ENCODE measurements at places on chromosomes 13 and 19.

GRCh38 chr19:21883516-21883915, 47.5 kb upstream of the ZNF43 start:
- DNase-seq, result no peak

GRCh38 chr19:46100344-46100743, 24.1 kb downstream of the IGFL3 start:
- DNase-seq, result no peak

DNA sequence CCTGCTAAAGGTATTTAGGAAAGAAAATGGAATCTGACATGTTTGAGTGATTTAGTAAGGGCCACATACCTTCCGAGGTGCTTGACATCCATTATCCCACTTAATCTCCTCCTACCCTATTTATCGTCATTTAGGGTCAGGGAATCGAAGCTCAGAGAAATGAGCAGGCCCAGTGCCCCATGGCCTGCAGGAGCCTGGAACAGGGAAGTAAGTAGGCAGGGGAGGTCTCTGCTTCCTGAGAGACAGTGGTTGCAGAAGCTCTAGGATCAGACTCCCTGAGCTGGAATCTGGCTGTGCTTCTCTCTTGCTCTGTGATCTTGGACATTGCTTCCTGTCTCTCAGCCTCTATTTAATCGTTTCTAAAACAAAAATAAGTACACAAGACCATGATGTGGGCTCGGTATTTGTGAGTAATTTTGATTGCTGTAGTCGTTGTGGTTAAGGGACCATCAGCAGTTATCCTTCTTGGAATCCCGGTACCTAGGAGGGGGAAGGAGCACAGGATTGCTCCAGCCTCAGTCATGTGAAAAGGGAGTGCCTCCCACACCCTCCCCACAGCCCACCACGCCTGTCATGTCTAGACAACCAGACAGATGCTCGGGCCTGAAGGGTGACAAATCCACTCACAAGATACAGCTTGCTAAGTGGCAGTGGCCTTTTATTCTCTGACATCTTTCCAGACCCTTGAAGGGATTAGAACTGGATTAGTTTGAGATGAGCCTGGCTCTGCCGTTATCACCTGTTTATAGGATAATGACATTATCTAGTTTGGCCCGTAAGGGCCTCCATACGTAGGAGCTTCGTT, 169.2 kb upstream of the TSHZ3 start:
- no peak for DNase-seq

DNA sequence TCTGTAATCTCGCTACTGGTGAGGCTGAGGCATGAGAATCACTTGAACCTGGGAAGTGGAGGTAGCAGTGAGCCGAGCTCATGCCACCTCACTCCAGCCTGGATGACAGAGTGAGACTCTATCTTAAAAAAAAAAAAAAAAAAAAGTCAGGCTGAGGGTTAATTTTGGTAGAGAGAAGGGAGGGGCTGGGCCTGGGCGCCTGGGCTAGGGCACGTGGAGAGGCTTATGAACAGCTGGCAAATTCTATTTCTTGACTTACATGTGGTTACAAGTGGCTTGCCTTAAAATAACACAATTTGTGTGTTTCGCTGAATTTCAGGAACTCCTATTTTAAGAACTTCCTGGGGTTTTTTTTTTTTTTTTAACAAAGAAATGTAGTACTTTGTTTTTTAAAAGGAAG, 47.6 kb upstream of the MAP3K10 start:
- DNase-seq, result peak; percentile 52

DNA sequence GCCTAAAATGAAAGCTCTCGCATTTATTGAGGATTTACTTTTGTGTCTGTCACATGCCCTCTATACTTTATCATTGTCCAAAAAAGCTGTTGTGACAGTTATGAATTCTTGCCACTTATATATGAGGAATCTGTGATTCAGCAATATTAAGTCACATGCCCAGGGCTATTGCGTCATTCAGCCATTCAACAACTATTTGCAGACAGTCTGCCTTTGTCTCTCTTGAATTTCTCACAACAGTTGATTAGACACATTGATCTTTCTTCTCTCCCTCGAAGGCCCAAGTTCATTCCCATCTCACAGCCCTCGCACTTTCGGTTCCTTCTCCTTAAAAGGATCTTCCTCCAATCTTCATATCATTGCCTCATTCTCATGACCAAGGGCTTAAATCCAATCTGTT, 342.6 kb downstream of the MZT1 start:
- no peak for DNase-seq

- no peak for DNase-seq
These were observed 808 bp downstream of the DNMT1 start for GRCh38 chr19:10193790-10194499.

GRCh38 chr19:1009041-1009980, 9.1 kb downstream of the GRIN3B start:
- DNase-seq, result no peak

- DNase-seq, result peak; percentile 27
These were observed 1.2 kb downstream of the CGB7 start for GRCh38 chr19:49056101-49056901.

- no peak for DNase-seq
These were observed 8.9 kb downstream of the ATG4D start for GRCh38 chr19:10552510-10553053.

DNA sequence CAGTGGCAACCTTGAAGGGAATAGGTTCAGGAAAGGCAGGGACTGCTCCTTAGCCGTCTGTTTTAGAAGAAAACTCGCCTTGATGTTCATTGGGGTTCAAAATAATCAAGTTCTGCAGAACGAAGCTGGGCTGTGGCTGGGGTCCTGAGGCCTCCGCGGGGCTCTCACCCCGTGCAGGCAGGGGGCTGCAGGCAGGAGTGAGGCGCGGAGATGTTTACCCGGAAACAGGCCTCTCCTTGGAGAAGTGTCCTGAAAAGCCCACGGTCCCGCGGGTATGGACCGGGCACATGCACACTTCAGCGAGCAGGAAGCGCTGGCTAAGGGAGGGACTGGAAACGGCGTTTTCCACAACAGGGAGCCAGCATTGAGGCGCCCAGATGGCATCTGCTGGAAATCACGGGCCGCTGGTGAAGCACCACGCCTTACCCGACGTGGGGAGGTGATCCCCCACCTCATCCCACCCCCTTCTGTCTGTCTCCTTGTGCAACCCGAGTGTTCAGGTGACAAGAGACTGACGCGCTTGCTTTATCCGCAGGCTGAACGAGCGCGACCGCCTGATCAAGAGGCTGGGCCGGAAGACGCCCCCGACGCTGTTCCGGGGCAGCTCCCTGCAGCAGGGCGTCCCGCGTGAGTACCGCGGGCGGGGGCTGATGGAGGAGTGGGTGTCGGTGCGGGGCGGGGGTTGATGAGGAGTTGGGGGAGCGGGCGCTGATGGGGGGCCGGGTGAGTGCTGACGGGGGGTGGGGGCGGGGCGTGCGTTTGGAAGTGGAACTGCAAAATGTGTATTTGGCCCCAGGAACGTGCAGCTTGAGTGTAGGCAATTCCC, 39.6 kb downstream of the SHISA2 start:
- peak; percentile 41 for DNase-seq

DNA sequence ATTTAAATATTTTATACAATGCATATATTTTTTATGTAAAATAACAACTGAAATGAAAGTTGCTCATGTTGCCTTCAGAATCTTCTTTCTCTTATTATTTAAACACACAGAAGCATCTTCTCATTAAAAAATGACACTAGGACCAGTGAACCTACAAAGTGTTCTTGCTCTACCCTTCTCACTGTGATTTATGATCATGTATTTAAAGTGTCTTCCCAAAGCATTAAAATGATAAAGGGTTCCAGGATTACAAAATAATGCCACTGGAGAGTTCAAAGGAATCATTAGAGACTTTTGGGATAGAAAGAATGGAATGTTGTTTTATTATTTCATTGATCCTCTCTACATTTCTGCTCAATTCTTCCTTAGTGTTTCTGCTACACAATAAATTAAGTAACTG, 643.6 kb upstream of the SLITRK1 start:
- no peak for DNase-seq

DNA sequence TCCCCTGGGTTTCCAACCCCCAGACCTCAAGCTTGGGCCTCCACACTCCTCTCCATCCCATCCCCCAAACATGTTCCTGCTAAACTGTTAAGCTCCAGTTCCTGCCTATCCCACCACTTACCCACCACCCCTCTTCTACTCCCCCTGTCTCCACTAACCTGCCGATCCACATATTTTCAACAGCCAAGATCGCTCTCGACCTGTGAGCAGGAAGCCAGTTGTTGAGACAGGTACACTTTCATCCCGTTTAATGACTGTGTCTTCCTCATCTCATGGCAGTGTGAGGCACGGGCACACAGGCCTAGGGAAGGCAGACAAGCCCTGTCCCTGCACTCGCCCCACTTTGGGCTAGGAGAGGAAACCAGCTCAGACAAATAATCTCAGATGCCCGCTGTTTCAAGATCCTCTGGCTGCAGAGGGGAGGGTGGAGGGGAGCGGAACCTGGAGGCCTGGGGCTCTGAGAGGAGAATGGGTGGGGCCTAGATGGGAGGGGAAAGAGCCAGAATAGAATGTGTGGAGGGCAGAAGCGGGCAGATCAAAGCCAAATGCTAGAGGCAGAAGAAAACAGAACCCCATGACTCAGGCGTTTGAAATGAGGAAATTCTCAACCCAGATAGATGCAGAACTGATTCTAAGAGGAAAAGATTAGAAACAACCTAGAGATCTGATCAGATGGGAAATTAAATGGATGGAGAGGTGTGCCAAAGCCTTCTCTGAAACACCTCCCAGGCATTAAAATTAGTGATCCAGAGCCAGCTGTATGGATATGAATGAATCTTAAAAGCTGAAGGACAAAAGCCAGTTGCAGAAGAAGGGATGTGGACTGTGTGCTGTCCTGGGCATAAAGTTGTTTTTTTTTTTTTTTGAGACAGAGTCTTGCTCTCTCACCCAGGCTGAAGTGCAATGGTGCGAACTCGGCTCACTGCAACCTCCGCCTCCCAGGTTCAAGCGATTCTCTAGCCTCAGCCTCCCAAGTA, 16.9 kb upstream of the CYP2S1 start:
- DNase-seq, result peak; percentile 50

GRCh38 chr13:21033212-21033840, 28.1 kb downstream of the LATS2 start:
- DNase-seq, result no peak

GRCh38 chr13:23433171-23434153, at the start of gene SACS:
TSS of gene SACS (minus strand) at chr13:23433702. CDS start at chr13:23411239, 22,463 bp downstream.
- DNase-seq, result no peak

DNA sequence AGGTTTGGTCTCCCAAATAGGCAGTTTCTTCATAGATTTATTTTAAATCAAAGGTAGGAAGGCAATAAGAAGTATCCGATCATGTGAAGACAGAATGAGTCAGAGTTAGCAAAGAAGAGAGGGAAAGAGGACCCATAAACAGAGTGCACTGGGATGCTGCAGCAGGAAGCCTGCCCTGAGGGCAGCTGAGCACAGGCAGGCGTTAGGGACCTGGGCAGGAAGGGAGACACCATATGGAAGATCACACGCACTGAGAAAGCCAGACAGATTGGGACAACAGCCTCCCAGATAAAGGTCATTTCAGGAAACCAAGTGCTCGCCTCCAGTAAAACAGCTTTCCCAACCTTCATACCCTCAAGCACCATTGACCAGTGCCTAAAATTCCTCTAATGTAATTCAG, 598.0 kb downstream of the EFNB2 start:
- DNase-seq, result no peak

- peak; percentile 87 for DNase-seq
These were observed 68.4 kb upstream of the TM9SF2 start for GRCh38 chr13:99432609-99433542.

GRCh38 chr19:8096071-8096470, 43.5 kb downstream of the CCL25 start:
- no peak for DNase-seq

DNA sequence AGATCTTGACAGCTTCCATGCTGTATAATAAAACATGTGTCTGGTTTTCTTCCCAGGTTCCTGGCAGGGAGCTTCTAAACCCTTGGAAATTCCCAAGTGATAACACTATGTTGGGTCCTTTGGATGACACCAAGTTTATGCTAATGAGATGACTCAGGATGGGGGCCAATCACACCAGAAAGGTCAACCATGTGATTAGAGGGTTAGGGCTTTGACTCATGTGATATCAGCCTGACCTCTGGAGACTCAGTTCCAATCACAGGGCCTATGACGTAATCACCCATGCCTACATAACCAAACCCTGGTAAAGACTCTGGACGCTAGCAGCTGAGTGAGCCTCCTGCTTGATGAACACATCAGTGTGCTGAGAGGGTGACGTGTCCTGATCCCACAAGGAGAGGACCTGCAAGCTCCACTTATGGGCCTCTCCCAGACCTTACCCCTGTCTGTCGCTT, 203.6 kb downstream of the DCLK1 start:
- no peak for DNase-seq

DNA sequence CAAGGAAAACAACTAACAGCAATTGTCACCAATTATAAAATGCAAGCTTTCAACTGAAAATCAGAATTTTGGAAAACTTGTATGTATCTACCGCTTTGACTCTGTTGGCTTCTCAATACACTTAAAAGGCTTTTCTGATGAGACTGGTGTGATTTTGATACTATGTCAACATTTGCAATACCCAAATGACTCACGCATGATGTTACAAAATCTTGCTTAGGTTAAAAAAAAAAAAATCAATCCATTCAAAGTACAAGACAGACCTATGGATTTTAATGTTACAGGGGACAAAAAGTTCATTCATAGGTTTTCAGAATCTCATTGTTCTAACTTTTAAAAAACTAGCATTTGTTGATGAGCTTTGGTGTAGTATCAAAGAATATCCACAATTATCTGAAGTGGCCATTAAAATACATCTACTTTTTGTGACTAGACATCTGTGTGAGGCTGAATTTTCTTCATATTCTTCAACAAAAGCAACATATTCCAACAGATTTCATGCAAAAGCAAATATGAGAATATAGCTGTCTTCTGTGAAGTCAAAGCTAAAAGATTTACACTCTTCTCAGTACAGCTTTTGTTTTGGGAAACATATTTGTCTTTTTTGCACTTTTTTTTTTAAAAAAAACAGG, 10.7 kb downstream of the ELF1 start:
- DNase-seq, result peak; percentile 43

DNA sequence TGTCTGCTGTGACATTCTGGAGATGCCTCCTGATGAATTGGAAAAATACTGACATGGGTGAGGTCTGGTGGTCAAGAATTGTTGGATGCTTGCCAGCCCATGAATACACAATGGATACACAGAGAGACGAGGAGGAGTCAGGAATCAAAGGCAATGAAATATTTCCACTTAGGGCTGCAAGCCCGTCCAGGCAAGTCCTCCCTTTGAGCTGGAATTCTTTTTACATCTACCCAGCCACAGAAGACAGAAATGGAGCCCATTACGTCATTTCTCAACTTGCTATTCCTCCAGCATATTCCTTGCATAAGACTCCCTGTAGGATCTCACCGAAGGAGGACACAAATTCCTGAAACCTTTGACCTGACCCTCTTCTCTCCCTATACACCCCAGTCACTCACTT, 15.7 kb upstream of the IGFL4 start:
- DNase-seq, result no peak

- DNase-seq, result no peak
These were observed 2.7 kb downstream of the RPL36 start for GRCh38 chr19:5692723-5693194.

GRCh38 chr13:66914155-66914554, 316.0 kb downstream of the PCDH9 start:
- DNase-seq, result no peak

- DNase-seq, result peak; percentile 6
These were observed 6.8 kb upstream of the ZNF283 start for GRCh38 chr19:43820098-43820883.

Measured in CD4-positive, alpha-beta T cell treated with Interleukin-4 for 4 hours (primary cell).